ENCODE measurements at places on chromosomes 7 and 10.

GRCh38 chr7:84245835-84246234 lies 51.2 kb upstream of the SEMA3A start:
- DNase-seq = no peak

DNA sequence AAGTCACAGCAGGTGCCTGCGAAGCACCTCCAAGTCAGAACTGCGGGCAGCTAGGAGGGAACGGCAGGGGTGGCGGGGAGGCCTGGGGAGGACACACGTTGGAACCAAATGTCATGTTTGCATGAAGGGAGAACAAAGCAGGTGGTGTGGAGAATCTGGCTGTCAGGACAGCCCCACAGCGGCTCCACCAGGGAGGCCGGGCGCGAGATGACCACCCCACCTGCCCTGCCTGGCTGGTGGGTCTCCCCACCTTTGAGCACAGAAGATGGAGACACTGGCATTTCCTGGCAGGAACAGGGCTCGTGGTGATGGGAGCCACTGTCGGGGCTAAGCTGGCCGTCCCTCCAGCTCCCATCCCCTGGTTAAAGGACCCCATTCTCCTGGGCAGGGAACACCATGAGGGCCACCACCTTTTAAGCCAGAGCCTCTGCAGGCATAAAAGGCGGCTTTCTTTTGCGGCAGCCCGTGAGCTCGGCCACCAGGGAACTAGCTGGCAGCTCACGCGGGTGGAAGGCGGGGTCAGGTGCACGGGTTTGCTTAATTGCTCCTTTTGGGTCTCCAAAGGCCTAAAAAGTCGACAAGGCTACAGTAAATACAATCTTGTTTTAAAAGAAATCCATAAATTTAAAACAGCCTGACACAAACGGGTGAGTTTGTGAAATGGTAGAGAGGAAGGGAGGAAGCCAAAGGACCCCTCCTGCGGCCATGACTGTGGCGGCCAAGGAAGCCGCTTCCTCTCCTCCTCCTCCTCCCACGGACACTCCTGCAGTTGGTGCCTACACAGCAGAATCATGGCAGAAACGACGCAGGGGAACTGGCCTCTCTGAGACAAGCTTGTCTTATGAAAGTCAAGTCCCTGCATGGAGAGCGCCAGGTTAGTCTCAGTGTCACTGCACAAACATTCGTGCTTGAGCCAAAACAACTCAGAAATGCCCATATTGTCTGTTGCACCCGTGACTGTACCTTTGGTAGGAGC lies 213.8 kb downstream of the DNAJB6 start:
- no peak for DNase-seq

GRCh38 chr10:116697816-116698215 lies 44.5 kb downstream of the HSPA12A start:
- DNase-seq = no peak

GRCh38 chr10:43226851-43227845 lies 39.7 kb downstream of the RASGEF1A start:
- no peak for DNase-seq

GRCh38 chr7:125551008-125551407 lies 621.4 kb upstream of the POT1 start:
- no peak for DNase-seq
